Ureter (tissue), 1 donor: ENCODE measurements at places on chromosomes 2 and 18.

DNA sequence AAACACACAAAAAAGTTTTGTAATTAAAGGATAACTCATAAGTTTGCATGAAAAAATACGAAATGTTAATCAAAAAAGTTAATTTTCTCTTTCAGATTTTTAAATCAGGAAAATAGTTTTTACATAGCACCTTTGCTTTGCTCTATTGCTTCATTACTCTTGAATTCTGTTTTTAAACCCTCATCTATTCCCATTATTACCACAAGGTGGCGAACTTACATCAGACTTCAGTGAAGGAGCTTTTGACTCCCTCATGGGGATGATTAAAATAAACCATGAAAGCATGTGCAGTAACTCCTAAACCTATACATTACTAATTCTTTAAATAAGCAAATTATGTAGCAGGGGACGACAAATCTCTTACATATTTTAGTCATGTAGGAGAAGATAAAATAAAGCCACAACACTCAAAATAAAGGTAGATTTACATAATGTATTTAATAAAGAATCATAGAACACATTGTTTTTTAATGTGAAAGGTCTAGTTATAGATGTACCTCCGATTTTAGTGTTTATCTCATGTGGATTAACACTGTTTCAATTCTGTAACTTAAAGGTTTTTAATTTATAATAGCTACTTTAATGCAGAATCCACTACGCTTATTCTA is 105.2 kb downstream of the NETO1 start:
- DNase-seq, result no peak

DNA sequence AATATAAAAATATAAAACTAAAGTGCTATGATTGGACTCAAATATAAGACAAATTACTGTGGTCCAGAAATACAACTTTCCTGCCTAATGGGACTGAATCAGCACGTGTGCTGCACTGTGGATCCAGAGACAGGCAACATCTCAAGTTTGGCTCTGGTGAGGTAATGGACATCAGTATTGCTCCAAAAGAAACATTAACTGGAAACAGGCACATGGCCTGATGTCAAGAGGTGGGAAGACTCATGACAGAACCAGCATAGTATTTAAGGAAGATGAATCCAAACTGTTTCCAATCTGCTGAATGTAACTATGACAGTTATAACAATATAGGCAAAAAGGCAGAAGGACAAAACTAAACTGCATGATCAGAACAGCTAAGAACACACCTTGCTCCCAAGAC is 354.6 kb downstream of the FSIP2 start:
- DNase-seq, result no peak

GRCh38 chr2:36809069-36809445 is 112.5 kb downstream of the VIT start:
- DNase-seq, result no peak

DNA sequence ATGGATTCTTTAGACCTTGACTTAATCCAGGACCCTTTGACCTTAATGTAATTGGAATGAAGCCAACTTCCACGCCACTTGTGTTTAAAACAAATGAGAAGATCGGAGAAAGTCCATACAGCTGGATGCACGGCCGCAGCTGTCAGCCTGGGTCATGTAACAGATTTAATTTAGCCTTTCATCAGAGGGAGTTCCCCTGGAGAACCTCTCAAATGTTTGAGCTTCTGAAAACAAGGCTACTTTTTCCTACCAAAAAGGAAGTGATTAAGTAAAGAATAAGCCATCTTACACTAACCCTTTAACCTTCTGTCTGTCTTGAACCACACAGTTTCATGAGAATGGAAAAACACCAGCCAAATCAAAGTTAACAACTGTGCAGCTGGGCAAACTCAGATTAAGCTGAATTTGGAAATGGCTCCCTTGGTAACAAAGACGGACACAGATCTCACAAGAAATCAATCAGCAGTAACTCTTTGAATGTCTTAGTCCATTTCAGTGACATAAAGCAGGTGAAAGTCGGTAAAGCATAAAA is 103.6 kb downstream of the DOCK10 start:
- DNase-seq, result no peak

DNA sequence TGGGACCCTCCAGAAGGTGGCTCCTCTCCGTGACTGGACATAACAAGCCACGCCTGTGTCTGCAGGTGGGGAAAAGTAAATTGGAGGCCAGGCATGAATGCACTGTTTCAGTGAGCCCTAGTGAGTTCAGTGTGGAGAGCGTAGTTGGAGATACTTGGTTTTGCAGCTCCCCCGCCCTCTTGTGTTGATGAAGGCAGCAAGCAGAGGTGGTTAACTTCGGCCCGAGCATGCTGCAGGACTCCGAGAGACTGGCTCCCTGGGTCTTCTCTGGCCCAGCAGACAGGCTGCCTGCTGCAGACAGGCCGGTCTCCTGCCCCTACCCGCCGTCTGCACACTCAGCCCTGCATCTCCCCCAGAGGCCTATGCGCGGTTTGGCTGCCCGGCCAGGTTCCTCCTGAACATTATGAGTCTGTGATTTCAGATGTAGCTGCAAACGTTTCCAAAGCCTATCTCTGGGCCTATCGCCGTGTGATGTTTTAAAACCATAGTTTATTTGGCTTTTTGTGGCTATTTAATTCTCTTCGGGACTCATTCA is 102.4 kb downstream of the LDLRAD4 start:
- no peak for DNase-seq

GRCh38 chr18:77248873-77249568 is 627 bp upstream of the GALR1 start:
- no peak for DNase-seq

DNA sequence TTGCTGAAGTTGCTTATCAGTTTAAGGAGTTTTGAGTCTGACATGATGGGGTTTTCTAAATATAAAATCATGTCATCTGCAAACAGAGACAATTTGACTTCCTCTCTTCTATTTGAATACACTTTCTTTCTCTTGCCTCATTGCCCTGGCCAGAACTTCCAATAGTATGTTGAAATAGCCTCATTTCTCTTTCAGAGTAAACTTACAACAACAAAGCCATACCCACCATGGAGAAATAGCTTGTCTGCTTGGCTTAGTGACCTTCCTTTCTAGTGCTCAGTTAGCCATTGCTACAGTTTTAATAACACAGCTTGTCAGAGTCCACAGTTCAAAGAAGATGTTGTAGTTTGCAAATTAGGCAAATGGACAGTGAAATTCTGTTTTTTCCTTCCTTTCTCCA is 228.0 kb downstream of the ETAA1 start:
- DNase-seq, result no peak

GRCh38 chr2:151840216-151841046 is 12.2 kb upstream of the ARL5A start:
- no peak for DNase-seq

DNA sequence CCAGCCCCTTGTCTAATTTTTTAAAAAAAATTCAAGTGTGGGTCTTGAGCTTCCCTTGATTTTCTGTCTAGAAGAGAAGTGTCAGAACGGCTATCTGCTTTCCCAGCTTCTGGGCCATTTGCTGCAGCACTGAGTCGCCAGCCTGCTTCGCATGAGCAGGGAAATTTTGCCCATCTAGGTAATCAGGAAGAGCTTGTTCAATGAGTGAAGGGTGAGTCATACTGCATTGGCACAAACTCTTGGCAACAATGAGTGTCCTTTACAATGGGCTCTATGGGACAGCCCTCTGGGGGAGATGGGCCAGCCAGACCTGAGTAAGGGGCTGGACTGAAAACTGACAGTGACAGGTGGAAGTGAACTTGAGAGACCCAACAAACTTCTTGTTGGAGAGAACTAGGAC is 2.4 kb upstream of the RNF144A start:
- no peak for DNase-seq

DNA sequence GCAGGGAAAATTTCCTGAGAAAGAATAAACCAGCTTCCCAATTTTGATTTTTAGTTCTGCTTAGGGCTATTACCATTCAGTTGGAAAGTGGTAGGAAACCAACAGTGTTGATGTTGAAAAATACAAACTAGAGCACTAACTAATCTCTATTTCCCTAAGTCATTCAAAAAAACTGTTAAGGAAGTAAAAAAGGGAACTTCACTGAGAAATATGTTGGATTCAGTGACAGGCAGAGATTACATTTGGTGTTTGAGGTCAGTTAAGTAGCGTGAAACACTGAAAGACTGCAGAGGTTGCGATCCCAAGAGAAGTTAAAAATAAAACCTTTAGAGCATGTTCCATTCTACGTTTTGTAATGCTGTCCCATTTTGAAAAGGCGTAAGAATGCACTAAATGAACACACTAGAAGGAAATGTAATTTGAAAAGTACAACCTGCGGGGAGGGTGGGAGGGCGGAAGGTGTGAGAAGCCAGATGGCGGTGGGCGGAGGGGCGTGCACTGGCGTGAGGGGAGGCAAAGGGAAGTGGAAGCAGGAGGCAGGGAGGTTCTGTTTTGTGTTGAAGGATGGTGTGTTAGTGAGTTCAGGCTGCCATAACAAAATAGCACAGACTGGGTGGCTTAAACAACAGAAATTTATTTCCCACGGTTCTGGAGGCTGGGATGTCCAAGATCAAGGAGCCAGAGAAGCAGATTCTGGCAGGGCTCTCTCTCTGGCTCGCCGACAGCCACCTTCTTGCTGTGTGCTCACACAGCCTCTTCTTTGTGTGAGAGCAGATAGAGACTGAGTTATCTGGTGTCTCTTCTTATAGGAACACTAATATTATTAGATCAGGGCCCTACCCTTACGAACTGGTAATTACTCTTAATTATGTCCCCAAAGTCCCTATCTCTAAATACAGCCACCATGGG is 94.3 kb upstream of the KCTD1 start:
- DNase-seq, result no peak

GRCh38 chr2:177403838-177404237 is 11.3 kb downstream of the AGPS start:
- no peak for DNase-seq

- DNase-seq, result no peak
Measured at GRCh38 chr2:6418291-6418690, 447.4 kb downstream of the CMPK2 start.

- peak; percentile 36 for DNase-seq
Measured at GRCh38 chr2:20410556-20411277, 36.2 kb upstream of the RHOB start.

- peak; percentile 85 for DNase-seq
Measured at GRCh38 chr2:62293490-62294271, 97.8 kb downstream of the B3GNT2 start.

DNA sequence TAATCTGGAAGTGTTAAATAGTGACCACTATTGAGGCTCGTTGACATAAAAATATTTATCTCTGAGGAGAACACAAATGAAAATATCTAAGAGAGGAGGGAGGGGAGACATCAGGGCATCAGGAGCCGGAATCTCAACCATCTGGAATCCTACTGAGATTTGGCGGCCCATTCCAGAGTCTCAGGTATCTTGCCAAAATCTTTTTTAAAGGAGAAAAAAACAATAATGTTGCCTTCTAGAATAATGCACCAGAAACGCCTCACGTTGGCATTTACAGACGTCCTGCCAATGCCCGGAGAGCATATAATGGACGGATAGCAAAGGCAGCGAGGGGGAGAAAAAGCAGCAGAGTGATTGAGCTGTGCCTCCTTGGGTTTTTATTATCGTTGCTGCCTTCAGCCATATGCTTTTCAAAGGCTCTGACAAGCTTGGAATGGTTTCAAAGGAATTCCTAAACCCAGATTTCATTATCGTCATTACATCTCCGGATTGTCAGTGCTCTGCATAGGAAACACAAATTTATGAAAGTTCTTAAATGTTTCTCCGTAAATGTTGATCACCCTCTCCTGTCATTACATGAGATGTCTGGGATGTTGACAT is 30.9 kb upstream of the EGR4 start:
- no peak for DNase-seq
